Cerebellar nuclear complex (tissue), 1 donor: ENCODE measurements at places on chromosomes 7 and 10.

GRCh38 chr10:85741626-85742300 is 624.8 kb downstream of the GRID1 start:
- no peak for DNase-seq

DNA sequence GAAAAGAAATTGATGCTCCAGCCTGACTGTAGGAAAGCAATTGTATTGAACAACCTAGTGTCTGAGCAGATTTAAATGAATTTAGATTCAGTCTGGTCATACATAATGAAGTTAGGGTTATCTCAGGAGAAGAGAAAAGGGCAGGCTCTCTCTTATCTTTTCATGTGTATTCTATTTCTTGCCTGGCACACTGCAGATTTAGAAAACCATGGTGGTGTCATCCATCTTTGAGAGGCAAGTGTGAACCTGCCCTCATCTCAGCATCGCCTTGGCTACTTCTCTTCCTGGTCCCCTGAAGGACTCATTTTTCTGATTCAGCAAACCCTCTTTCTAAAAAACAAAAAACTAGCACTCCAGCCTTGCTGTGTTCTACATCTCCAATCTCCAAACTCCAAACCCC is 137.7 kb downstream of the LRRC4 start:
- DNase-seq, result no peak

DNA sequence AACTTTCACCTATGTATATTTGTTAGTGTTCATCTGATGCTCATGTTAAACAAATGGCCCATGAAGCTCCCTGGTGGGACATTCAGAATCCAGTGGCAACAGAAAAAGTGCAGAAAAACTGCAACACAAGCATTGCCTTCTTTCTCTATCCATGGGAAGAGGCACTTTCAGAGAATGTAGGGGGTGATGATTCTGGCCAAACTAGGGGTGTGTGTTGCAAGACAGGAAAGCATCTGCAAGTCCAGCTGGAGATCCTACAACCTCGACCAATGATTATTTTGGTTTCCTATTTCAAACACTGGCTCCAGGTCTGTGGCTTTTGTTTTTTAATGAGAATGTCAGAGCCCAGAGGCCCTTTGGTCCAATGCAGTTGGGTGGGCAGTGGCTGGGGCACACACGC is 198.7 kb downstream of the CXCL12 start:
- no peak for DNase-seq

DNA sequence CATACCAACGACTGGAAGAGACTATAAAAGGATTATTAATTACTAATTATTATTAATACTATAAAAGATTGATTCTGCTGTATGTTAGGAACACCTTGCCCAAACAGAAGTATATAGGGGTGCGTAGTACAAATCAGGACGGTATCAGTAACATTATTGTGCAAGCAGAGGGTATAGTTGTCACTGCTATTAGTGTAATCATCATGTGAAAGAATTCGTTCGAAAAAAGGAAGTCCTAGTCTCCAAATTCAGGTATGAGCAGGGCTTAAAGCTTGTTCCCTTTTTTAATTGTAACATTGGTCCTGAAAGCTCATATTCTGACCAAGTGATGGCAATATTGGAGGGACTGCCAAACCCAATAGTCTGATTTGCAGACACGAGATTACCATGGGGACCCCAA is 81.8 kb downstream of the THSD7A start:
- no peak for DNase-seq

DNA sequence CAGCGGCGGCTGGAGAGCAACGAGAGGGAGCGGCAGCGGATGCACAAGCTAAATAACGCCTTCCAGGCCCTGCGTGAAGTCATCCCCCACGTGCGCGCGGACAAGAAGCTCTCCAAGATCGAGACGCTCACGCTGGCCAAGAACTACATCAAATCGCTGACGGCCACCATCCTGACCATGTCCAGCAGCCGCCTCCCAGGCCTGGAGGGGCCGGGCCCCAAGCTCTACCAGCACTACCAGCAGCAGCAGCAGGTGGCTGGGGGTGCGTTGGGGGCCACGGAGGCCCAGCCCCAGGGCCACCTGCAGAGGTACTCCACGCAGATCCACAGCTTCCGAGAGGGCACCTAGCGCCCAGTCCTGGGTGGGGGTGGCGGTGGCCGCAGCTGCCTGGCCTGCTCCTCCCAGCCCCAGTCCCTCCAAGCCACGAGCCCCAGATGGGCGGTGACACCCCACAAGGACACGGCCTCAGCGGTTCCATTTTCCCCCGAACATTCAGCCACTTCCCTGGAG is 1.3 kb downstream of the BHLHA15 start:
- DNase-seq, result no peak

GRCh38 chr10:133259602-133259989 is 17.1 kb downstream of the ADAM8 start:
- no peak for DNase-seq

DNA sequence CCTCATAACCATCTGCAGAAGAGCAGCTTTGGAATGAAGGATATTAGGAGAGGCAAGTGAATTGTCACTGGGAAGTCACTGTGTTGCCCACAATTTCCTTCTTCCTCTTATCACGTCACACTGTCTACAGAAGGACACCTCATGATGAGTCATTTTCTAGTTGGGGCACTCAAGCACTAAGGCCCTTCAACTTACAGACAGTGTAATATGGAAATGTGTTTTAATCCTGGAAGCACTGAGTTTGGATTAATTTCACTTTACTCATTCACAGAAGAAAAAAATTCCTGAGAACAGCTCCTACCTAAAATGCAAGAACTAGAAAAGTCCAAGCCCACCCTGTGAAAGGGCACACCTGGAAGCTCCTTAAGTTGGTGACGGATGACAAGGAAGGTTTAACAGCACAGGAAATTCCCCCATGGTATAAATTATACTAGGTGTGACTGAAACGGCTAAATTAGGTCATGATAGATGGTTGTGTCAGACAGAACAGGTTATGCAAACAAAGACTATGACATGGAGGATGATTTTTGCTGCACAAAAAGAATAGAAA is 56.6 kb downstream of the PARD3 start:
- no peak for DNase-seq

DNA sequence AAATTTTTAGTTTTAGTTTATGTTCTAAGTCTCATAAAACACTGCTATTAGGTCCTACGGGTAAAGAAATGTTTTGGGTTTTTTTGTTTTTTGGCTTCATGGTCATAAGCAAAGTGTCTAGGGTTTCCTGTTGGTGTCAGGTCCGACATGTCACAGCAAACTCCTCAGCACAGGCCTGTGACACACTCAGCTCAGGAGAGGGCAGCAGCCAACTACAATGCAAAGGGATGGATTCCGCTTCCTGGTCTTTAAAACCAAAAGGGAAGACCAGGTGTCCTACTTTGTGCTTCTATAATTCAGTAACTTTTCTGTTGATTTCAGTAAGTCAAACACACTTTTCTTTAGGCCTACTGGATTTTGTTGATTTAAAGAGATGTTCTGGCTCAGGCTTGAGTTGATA is 83.8 kb upstream of the MACROH2A2 start:
- no peak for DNase-seq

DNA sequence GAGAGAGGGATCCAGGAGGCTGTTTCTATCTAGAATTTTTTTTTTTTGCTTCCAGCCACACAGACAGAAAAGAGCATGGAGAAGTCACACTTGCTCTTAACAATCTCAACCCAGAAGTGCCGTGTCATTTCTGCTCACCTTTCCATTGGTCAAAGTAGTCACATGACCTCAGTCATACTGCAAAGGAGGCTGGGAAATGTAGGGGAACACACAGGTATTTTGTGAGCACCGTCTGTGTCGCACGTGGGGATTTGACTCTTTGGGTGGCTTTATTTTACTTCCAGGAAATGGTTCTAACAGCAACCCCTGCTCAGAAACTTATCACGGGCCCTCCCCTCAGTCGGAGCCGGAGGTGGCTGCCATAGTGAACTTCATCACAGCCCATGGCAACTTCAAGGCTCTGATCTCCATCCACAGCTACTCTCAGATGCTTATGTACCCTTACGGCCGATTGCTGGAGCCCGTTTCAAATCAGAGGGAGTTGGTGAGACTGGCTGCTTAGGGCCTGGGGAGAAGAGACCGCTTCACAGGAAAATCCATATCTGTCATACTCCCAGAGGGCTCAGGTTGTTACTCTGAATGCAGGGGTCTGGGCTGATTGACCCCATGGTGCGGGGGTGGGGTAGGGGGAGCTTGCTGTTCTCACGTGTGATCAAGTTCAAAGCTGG is 13.1 kb upstream of the CPA1 start:
- DNase-seq, result no peak

- DNase-seq, result no peak
These were observed 2.0 kb downstream of the FBXL15 start for GRCh38 chr10:102422545-102423129.

DNA sequence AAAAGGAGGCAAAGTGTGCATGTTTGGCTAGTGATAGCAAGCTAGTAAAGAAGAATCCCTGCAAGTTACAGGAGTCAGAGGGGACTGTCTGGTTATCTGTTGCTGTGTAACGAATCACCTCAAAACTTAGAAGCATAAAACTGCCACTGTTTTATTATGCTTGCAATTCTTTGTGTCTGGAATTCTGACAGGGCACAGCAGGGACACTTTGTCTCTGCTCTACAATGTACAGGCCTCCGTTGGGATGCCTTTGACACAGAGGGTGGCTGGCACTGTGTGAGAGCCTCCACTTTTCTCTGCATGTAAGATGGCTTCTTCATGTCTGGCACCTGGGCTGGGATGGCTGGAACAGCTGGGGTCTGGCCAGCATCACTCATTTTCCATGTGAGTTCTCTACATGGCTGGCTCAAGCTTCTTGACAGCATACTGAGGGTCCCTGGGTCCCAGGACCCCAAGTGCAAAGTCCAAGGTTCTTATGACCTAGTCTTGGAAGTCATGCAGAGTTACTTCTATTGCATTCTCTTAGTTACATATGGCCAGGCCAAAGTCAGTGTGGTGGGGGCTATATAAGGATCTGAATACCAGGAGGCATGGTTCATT is 276.9 kb downstream of the RPS24 start:
- no peak for DNase-seq

DNA sequence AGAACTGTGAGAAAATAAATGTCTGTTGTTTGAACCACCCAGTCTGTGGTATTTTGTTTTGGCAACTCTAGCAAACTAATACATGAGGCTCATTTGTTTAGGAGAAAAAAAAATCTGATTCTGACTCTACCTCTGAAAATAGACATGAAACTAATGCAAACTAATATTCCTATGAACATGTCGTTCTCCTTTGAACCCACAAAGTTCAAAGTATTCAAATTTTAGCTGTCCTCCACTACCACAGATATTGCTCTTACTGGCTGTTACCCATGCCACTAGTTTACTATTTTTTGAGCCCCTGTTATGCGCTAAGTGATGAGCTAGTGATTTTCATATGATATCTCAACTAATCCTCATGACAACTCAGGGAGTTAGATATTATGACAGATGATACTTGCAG is 58.8 kb upstream of the ZNF804B start:
- no peak for DNase-seq

DNA sequence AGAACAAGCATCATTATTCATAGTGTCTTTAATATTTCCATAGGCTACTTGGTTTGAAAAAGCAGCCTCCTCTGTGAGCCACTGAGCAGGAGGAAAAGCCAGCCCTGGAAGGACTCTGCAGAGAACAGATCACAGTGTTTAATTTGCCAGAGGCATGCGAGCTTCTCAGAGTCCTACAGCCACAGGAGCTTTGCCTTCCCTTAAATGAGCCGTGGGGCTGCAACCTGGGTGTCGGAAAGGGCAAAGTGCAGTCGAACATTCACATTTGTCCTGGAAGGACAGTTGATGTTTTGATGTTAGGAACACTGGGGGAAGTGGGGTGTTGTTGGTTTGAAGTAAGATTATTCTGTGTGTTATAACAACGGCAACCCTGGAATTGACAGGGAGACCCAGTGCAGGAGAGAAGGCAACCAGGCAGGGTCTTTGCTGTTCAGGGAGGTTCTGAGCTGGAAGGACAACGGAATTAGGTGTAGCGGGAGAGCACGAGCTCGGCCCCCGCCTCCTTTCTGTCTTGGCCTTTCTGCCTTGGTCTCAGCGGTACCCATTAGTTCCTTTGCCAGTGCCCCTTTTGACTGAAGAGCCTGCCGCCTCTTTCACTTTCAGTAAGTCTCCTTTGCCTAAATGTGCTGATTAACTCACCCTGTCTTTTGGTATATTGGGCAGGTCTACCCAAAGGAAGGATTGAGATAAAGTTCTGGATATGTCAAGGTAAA is 192.3 kb upstream of the PITRM1 start:
- no peak for DNase-seq

GRCh38 chr7:39414224-39415035 is 151.8 kb upstream of the YAE1 start:
- DNase-seq, result no peak

DNA sequence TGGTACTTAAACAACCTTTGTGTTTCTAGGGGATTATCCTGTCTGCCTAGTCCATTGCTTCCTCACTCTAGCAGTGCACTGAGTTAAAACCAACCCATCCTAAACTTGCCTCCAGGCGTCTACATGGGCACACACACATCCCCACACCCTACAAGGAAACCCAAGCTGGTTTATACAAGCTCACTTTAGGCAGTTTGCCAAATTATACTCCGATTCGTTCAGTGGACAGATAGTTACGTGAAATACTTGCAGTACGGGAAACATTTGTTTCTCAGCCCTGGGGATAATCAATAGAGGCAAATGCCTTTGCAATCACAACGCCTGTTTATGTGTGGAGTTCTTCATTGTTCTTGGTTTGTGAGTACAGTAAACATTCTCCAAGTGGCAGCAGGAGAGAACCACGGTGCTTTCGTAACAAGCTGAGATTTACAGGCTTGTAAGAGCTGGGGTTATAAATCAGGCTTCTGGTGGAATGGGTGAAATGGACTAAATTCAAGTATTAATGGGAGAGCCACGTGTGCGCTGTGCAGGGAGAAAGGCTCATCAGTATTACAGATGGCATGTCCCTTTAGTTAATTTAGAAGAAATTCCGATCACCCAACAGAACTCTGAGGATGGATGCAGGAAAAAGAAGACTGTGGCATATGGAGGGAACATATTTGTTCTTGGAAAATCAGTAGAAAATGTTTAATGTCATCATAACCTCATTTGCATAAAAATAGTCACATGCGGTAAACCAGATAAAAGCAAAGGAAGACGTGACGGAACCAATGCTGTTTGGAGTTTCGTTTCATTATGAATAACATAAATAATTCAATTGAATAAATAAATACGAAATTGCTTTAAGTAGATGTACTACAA is 217.1 kb downstream of the GALNT17 start:
- no peak for DNase-seq

GRCh38 chr10:128642502-128642901 is 516.3 kb upstream of the MKI67 start:
- DNase-seq, result no peak

GRCh38 chr10:51035344-51035743 is 38.9 kb upstream of the PRKG1 start:
- DNase-seq, result no peak

- DNase-seq, result no peak
These were observed 1.2 kb upstream of the MEOX2 start for GRCh38 chr7:15687546-15688278.

GRCh38 chr7:135111379-135111778 is 36.5 kb upstream of the TMEM140 start:
- no peak for DNase-seq

GRCh38 chr10:24197263-24197662 is 11.7 kb upstream of the KIAA1217 start:
- DNase-seq, result no peak

- no peak for DNase-seq
These were observed 6.9 kb upstream of the LDB3 start for GRCh38 chr10:86661161-86662025.

GRCh38 chr10:126253611-126253998 is 134.7 kb downstream of the ADAM12 start:
- DNase-seq, result no peak

GRCh38 chr7:155345490-155345889 is 47.8 kb downstream of the INSIG1 start:
- DNase-seq, result no peak
